ENCODE measurements at places on chromosomes 7 and 10.

- H3K4me3 ChIP-seq, result no peak overlapping the region
- H3K27ac ChIP-seq, result no peak overlapping the region
- no peaks in the 10 kb centered on the region for H3K36me3 ChIP-seq
Observed at GRCh38 chr7:42688056-42688371, 223.9 kb downstream of the C7orf25 start.

- H3K4me3 ChIP-seq, result no peak overlapping the region
- peaks cover 19% of the 10 kb centered on the region for H3K4me1 ChIP-seq
- no peak overlapping the region for H3K27ac ChIP-seq
- no peak for DNase-seq
- H3K27me3 ChIP-seq, result peaks cover 3% of the 10 kb centered on the region
Observed at GRCh38 chr7:48292949-48293348, 121.7 kb downstream of the ABCA13 start.

GRCh38 chr7:138833596-138833995 is 35.6 kb upstream of the ATP6V0A4 start:
- H3K27me3 ChIP-seq, result peaks cover 28% of the 10 kb centered on the region
- peaks cover 6% of the 10 kb centered on the region for H3K4me1 ChIP-seq
- H3K36me3 ChIP-seq, result no peaks in the 10 kb centered on the region
- no peak overlapping the region for H3K27ac ChIP-seq

DNA sequence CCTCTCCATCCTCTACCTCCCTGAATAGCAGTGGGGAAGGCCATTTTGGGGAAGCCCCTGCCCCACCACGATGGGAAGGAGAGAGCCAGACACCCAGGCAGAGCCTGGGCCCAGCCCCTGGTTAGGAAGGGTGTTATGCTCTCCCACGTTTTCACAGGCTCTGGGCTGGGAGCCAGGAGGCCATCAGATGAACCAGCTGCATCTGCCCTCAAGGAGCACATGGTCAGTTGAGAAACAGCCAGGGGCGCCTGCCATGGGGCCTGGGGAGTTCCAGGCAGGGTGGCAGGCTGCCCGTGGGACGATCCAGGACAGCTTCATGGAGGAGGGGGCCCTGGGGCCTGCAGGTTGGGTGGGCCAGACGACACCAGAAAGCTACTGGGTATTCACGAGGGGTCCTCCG is 47.5 kb downstream of the CAMK2B start:
- H3K27me3 ChIP-seq, result no peaks in the 10 kb centered on the region
- H3K4me1 ChIP-seq, result no peaks in the 10 kb centered on the region
- no peak overlapping the region for H3K27ac ChIP-seq
- no peaks in the 10 kb centered on the region for H3K36me3 ChIP-seq
- no peak overlapping the region for H3K4me3 ChIP-seq

DNA sequence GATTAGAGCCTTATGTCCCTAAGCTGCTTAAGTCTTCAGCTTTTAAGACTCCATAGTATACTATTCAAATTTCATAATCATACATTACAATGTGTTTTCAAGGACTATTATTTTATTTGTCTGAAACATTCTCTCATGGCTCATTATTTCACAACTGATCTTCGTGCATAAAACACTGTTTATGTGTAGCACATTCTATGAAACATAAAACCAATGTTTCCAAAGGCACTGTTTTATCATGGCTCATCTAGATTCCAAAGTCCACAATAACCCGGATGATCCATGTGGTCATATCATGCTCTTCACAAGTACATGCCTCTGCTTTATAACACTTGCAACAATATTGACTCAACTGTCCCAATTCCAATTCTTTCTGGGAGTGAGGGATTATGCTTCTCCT is 806.1 kb downstream of the TNS3 start:
- H3K27ac ChIP-seq, result no peak overlapping the region
- H3K4me1 ChIP-seq, result no peaks in the 10 kb centered on the region
- no peak overlapping the region for H3K4me3 ChIP-seq
- no peaks in the 10 kb centered on the region for H3K36me3 ChIP-seq
- DNase-seq, result no peak

DNA sequence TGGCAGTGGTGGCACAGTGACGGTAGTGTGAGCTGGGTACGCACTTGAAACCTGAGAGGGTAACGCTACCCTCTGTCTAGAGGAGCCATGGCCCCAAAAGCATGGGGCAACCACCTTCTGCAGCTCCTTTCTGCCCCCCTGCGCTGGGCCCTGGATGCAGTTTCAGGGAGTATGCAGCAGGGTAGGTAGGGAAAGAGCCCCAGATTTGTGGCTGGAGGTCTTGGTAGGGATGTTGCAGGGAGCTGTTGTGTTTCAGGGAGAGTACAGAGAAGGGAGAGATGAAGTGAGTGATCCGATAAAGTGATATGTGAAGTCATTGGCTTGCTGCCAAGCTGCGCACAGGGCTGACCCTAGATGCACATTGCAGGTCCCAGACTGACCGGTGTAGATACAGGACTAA is 2.7 kb upstream of the PGAM2 start:
- no peaks in the 10 kb centered on the region for H3K27me3 ChIP-seq
- H3K4me1 ChIP-seq, result peaks cover 47% of the 10 kb centered on the region
- no peak for DNase-seq
- H3K27ac ChIP-seq, result peak overlapping the region; percentile 27
- no peak overlapping the region for H3K4me3 ChIP-seq

GRCh38 chr10:105707603-105708002 is 1066.5 kb downstream of the SORCS3 start:
- no peak overlapping the region for H3K27ac ChIP-seq
- no peaks in the 10 kb centered on the region for H3K4me1 ChIP-seq
- H3K4me3 ChIP-seq, result no peak overlapping the region
- H3K36me3 ChIP-seq, result no peaks in the 10 kb centered on the region
- no peak for DNase-seq
- H3K27me3 ChIP-seq, result no peaks in the 10 kb centered on the region

DNA sequence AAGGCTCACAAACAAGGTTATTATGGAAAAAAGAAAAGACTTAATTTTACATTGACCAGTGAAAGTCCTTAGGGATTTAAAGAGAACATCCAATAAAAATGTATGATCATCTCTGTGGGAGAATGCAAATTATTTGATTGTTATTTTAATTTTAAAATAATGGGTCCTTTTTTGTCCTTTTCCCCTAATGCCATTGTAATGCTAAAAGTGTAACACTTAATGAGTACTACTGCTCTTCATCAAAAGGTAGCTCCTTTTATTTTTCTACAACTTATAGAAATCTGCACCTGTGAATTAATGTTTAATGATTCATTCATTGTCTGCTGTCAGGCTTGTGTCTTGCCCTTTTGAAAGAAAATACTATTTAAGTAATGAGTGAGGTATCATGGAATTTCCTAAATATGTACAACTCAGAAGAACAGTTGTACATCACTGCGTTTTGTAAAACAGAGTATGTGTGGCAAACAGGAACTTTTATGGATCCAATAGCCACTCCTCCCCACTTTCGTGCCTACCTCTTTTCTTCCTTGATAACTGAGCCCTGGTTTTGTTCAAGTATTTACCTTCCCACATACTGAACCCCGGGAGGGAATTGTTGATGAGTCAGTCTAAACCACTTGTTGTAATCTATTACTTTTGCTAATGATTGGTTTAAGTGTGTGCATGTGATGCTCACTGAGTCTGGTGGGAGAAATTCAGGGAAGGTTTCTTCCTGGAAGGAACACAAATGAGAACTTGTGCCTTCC is 19.9 kb upstream of the TRUB1 start:
- DNase-seq, result no peak
- H3K4me1 ChIP-seq, result peaks cover 13% of the 10 kb centered on the region
- no peak overlapping the region for H3K4me3 ChIP-seq
- no peak overlapping the region for H3K27ac ChIP-seq
- H3K27me3 ChIP-seq, result peaks cover 14% of the 10 kb centered on the region
- H3K36me3 ChIP-seq, result no peaks in the 10 kb centered on the region

GRCh38 chr7:134750083-134751062 is 29.1 kb upstream of the CALD1 start:
- H3K4me3 ChIP-seq, result no peak overlapping the region
- H3K36me3 ChIP-seq, result no peaks in the 10 kb centered on the region
- no peaks in the 10 kb centered on the region for H3K27me3 ChIP-seq
- DNase-seq, result peak; percentile 73

DNA sequence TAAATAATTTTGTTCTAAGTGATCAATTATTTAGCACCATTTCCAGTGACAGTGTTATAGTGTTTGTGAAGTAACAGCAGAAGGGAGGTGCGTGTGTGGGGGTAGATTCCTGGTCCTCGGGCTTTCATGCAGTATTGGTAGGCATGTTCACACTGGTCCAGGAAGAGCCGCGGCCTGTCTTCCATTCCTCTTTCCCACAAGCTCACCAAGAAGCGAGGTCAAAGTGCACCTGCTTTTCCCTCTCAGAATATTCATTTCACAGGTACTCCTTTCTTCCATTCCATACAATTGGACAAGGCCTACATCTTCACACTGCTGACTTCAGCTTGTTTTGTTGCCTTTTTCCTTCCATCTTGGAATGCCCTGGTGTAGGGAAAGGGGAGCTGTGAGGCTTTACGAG is 151.8 kb upstream of the CELF2 start:
- H3K4me1 ChIP-seq, result peaks cover 2% of the 10 kb centered on the region
- no peak for DNase-seq
- H3K27ac ChIP-seq, result no peak overlapping the region
- no peaks in the 10 kb centered on the region for H3K36me3 ChIP-seq
- H3K4me3 ChIP-seq, result no peak overlapping the region
- peaks cover 10% of the 10 kb centered on the region for H3K27me3 ChIP-seq

GRCh38 chr7:122789156-122789555 is 86.4 kb upstream of the RNF148 start:
- no peaks in the 10 kb centered on the region for H3K36me3 ChIP-seq
- H3K27me3 ChIP-seq, result no peaks in the 10 kb centered on the region
- H3K4me1 ChIP-seq, result no peaks in the 10 kb centered on the region
- no peak overlapping the region for H3K27ac ChIP-seq
- H3K4me3 ChIP-seq, result no peak overlapping the region
- DNase-seq, result no peak

- H3K36me3 ChIP-seq, result no peaks in the 10 kb centered on the region
- H3K4me1 ChIP-seq, result no peaks in the 10 kb centered on the region
- peaks cover 57% of the 10 kb centered on the region for H3K27me3 ChIP-seq
- no peak overlapping the region for H3K4me3 ChIP-seq
- H3K27ac ChIP-seq, result no peak overlapping the region
Observed at GRCh38 chr10:78664929-78665553, 403.7 kb upstream of the ZMIZ1 start.

All from activated T-cell treated with anti-CD3 and anti-CD28 coated beads, Interleukin-2, amount 50 U/mL, for 24 hours (primary cell).